ENCODE measurements at places on chromosomes 7 and 10. TPM values are rescaled to one million over a fixed set of nuclear protein-coding genes. Genes with fewer than 3 reads are reported as not detected.

PRLHR gene
- 0.08 TPM for total RNA-seq

PNLIP gene
- total RNA-seq, result not detected

ARHGEF5 gene
- 3.5 TPM for total RNA-seq

CDHR3 gene
- total RNA-seq, result 10.5 TPM

NUTM2A gene
- 1.9 TPM for total RNA-seq

TCF7L2 gene
- total RNA-seq, result 9.3 TPM

ZNF804B gene
- total RNA-seq, result not detected
